ENCODE measurements at places on chromosomes 11 and 22.

DNA sequence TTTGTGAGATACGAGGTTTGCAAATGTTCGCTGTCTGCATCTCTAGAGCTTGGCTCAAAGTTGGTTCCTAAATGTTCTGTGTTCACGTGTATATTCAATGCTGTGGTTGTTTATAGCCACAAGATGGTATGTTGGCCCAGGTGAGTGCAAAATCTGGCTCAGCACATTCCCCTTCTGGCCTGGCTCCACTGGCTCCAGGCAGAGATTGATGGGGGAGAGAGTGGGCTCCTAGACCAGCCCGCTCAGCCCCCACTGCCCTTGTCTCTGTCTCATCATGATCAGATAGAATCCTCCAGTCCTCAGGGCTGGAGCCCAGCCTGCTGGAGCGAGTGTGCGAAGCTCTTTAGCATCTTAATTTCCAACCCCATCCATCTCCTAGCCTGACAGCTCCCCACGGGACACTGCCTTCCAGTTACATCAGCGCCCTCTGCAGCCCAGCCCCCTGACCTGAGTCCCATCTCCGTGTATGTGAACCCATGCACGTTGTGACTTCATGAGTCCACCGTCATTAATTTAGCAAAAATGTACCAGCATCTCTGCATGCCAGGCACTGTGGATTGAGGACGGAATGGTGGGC is 2.0 kb downstream of the P2RX3 start:
- no peak for DNase-seq

DNA sequence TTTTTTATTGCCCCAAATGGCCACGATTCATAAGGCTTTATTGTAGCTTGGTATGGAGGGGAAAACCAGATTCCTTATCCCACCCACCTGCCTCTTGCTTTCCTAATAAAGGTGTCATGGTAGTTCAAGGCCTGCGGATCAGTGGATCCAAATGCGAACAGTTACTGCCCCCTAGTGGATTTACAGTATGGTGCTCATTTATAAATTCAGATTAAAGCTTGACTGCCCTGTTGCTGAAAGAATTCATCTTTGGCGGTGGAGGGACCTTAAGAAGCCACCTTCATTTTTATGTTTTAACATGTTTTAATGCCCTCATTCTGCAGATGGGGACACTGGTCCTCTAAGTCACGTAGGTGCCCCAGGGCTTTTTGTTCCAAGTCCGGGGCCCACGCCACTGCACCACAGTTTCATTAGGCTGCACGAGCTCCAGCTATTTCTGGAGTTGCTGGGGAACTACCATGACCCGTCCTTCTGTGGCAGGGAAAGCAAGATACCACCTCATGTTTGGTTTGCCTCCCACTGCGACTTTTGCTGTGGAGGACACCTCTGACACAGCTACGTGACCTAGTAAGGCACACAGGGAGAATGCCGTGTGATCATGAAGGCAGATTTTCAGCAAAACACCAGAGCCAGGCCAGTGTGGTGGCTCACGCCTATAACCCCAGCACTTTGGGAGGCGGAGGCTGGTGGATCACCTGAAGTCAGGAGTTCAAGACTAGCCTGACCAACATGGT is 15.6 kb upstream of the INCENP start:
- DNase-seq = no peak

GRCh38 chr11:2175659-2176058 is 4.0 kb upstream of the TH start:
- DNase-seq = no peak

- no peak for DNase-seq
Observed at GRCh38 chr11:22597062-22597461, 28.6 kb downstream of the FANCF start.

- DNase-seq = peak; percentile 6
Observed at GRCh38 chr22:36196254-36197064, 5.2 kb downstream of the APOL4 start.

DNA sequence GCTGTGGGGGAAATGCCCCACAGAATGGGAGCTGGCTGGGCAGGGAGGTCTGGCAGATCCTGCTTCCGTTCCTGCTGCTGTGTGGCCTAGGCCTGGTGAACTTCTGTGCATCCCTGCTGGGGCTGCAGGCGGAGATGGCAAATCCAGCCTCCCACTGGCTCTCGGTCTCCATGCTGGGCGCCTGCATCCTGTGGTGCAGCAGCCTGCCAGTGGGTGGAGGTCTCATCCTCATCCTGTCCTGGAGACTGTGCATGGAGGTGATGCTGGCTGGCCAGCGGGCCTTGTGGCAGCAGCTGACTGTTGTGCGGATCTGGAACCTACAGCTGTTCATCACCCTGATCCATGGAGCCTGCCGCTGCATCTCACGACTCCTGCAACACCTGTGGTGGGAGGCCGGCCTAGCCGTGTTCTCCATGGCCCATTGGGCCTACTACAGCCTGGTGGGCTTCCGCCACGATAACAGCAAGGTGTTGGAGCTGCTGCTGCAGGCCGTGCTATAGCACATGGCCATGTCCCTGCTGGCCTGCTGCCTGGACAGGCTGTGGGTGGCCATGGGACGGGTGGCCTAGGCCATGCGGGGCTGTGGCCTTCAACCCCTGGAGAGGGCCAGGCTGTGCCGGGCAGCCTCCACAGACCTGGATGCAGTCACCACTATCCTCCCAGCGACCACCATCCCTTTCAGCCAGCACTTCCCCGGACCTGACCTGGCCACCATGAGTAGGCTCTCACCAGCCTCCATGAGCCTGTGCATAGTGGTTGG is 8.8 kb upstream of the RPL3 start:
- DNase-seq = no peak

DNA sequence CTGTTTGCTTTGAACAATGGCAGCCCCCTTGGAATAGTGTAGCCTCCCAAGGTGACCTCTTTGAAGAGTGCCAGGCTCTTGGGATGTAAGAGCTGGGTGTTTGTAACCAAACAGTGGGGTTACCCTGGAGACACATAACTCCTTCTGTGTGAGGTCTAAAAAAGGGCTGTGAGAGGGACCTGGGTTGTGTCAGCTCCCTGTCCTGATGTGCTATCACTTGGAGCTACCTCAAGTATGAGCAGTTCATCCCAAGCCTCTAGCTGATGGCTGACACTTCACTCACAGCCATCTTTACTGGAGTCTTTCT is 40.2 kb downstream of the TSPAN18 start:
- DNase-seq = no peak
